ENCODE measurements at places on chromosomes 7 and 10.

GRCh38 chr10:35783305-35783838 lies 141.3 kb upstream of the FZD8 start:
- no peak for DNase-seq

- no peak for DNase-seq
Observed at GRCh38 chr10:18364987-18365775, 225.0 kb downstream of the CACNB2 start.

DNA sequence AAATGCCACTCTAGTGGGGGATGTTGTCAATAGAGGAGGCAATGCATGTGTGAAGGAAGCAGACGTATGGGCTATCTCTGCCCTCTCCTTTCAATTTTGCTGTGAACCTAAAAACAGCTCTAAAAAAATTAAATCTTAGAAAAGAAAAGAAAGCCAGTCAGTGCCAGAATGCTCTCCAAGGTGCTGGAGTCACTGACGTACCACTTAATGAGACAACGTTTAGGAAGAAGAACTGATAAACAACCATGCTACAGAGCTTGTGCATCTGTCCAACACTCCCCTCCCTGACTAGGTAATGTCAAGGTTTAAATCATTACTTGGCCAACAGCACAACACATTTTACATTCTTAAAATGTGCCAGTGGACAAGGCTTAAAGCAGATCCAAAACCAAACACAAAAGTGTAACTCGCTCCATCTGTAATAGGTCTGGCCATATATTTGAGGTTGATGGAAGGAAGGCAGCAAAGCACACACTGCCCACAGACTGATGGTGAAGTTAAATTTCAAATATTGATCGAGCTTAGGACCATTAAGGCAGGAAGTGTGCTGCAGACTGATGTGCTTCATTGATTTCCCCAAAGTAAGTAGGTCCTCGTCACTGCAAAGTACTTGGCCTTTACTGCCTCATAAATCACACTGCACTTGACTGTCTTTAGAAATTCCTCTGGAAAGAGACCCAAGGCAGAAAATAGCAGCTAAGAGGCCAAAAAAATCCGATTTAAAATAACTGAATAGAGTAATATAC lies 15.5 kb downstream of the ARMH3 start:
- no peak for DNase-seq

DNA sequence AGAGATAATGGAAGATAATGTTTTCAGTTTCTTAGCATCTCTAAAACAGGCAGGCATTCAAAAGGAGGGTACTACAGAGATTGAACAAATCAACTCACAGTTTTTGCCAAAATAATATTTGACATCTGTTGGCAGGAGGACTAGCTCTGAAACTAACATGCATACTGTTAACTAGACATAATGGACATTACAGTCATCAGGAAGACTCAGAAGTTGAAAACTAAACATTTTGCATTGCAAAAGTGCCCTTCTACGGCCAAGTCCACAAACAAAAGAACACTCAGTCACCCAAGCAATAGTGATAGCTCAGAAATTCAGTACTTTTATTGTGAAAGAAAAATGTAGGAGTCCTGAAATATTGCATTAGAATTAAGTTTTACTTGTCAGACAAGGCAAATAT lies 399.0 kb downstream of the HGF start:
- DNase-seq: no peak

All from transverse colon (tissue), 4 donors.